Mammary epithelial cell (primary cell): ENCODE measurements at places on chromosomes 6 and 20. TPM values are rescaled to one million over a fixed set of nuclear protein-coding genes. Genes with fewer than 3 reads are reported as not detected.

FRMD1 gene
- total RNA-seq: not detected

DEFB127 gene
- not detected in 2 replicates for total RNA-seq

DNA sequence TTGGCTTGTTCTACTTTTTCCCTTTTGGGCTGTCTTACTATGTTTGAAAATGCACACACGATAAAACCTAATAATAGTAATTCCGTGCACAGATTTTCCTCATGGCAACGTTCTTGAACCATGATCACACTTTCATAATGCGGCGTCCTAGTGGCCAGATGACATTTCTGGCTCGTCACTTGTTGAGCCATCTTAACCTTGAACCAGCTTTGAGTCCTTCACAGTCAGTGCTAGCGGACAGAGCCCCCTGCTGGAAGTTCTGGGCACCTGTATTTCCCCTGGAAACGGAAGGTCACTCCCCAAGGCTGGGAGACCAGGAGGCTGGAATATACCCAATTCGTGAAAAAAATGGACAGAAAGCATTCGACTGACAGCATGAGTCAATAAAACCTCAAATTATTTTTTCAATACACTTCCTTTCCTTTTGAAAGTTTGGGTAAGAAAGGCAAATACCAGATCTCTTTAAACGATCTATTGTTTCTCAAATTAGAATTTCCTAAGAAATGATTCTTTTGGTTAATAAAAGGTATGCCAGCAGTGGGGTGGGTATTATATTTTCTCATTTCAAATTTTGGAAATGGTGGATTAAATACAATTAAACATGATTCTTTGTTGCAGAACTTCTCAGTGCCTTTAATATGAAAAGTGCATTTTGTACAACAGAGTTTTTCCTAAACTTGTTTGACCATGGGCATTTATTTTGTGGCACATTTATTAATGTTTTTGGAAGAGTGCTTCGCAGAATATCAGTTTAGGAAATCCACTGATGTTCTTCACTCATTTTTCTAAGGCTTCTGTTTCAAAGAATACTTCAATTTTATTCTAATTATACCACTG lies 542.3 kb downstream of the QKI start:
- DNase-seq: peak; percentile 36

DNA sequence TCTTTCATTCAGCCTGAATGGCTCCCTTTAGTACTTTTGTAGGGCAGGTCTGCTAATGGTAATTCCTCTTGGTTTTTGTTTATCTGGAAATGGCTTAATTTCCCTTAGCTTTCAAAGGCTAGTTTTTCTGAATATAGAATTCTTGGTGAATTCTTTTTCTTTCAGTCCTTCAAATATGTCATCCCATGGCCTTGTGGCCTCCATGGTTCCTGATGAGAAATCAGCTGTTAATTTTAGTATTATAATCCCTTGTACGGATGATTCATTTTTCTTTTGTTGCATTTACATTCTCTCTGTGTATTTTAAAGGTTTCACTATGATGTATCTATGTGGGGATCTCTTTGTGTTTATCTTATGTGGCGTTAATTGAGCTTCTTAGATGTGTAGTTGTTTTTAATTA lies 179.6 kb upstream of the ARG1 start:
- DNase-seq: no peak

FAM209B gene
- not detected for total RNA-seq

DNA sequence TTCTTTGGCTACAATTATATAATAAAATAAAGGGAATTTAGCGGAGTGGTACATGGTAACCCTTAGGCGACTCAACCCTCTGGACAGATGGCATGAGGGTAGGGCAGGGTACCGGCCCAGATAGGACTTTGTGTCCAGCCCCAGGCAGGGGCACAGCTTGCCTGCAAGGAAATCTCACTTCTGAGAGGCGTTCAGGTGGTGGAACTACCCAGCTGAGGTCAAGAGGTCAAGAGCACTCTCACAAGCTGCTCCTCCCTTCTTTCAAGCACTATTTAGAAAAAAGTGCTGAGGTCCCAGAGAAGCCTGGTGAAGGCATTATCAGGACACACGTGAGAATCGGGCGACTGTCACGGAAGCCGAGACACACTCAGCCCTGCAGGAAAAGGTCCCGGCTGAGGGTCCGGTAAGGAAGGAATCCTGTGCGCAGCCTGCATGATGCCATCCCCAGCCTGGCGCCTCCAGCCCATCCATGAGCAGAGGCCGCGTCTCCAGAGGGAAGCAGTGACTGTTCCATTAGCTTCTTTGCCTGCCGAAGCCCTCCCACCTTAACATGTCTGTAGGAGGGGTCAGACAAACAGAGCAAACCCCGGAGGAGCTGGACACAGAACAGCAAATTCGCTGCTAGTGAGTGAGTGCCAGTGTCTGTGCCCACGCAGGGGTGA lies 54.8 kb downstream of the WDR27 start:
- no peak for DNase-seq

- peak; percentile 99 for DNase-seq
These were observed 94.5 kb downstream of the TPBG start for GRCh38 chr6:82458147-82458546.

- DNase-seq: no peak
These were observed 3.9 kb upstream of the IPCEF1 start for GRCh38 chr6:154360476-154360875.

DNA sequence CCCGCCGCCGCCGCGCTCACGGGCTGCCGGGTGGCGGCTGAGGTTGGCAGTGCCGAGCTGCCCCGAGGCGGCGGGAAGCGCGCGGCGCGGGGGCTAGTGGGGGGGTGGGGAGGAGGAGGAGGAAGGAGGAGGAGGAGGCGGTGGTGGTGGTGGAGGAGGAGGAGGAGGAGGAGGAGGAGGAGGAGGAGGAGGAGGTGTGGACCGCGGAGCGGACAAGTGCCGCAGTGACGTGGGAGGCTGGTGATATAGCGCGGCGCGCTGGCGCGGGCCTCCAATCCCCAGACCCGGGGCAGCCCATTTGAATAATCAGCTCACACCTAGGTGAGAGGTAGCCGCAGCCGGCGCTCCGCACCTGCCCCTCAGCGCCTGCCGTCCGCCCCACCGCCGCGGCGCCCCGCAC lies at the start of gene FOXA2:
FOXA2 (minus strand) TSS at position 51 of the 400 bp plus-strand sequence. CDS start 294 bp downstream, outside the sequence.
- no peak for DNase-seq

- no peak for DNase-seq
These were observed 145.5 kb downstream of the ERMARD start for GRCh38 chr6:169896826-169897456.

CLIC5 gene
- not detected for total RNA-seq

CEBPB gene
- 166 and 234 TPM in 2 replicates for total RNA-seq

- no peak for DNase-seq
These were observed 6.4 kb downstream of the LEMD2 start for GRCh38 chr6:33782561-33782960.

C6orf52 gene
- 0.50 TPM for total RNA-seq

DNA sequence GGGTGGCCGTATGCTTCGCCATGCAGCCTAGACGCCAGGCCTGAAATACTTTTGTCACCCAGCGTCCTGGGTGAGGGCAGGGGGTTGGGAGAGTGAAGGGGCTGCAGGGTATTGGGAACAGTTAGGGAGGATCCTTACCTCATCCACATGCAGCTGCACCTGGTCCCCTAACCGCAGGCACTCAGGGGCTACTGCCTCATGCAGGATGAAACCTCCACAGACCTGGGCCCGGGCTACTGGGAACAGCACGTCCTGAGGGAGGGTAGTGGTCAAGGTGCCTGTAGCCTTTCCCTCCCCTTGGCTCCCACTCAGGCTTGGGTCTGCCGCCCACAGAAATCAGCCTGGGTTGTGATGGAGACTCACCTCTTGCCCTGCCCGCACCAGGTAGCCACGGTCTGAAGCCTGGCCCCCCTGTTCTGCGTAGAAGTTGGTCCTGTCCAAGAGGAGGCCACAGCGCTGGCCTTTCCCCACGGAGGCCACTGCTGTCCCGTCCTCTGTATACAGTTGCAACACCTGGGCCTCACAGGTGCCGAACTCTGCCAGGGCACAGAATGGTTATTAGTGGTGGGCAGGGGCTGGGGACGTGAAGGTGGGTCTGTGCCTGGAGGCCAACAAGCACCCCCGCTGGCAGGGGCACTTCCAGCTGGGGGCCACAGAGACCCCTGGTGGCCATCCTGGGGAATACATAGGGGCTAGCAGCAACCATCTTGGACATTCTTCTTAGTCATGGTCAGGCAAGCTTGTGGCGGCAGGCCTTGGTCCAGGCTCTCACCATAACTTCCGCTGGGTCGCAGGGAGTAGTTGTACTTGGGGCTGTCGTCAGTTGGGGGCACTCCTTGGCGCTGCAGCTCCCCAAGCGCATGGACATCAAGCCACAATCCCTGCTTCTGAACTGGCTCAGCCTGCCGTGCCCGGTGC lies 8.6 kb downstream of the AARS2 start:
- peak; percentile 10 for DNase-seq

DNA sequence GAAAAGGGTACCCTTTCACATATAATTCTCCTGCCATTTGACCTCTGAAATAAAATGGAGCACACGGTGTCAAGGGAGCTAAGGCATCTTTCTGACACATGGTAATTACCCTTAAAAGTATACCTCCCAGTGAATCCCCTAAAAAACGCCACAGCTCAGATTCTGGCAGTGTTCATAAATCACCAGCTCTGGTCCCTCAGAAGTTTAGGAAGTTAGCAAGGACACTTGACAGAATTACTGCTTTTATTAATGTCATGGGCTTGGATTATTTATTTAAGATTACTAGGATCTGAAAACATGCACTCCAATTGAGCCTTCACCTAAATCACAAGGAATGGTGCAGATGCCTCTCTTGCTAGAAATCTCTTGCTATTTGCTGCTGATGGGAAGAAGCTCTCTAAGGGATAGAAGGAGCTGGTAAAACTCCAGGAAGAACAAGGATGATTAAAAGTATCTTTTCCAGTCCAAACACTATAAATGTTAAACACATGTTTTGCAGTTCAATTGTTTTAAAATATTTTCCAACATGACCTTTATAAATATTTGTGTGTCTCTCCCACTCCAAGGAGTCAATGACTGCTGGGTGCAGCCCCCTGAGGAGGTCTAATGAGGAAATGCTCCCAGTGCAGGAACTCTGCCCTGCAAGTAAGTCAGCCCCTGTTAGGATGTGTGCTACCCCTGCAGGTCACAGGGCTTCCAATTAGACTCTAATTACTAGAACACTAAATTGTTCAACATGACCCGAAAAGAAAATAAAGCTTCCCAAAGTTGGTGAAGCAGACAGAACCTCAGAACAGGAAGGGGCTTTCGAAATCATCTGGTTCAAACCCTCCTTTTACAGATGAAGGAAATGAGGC lies 230.3 kb downstream of the TFAP2A start:
- no peak for DNase-seq
